ENCODE measurements at places on chromosomes 7 and 10.

DNA sequence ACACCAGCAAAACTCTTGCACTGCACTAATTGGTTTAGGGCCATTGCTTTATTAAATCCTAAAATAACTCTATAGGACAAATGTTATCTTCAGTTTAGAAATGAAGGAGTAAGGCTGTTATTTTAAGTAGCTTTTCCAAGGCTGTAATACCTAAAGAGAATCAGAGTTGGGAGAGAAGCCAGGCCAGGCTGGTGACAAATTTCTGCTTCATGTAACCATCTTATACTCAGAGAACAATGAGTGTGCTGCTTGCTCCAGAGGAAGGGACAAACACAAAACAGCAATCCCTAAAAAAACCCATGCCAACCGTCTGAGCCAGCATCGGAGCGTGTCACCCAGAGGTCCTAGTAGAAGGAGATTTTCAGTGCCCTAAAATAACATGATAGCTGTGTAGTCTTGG lies 49.7 kb upstream of the TARP start:
- DNase-seq, result peak; percentile 44

GRCh38 chr7:22488643-22489462 lies 11.1 kb downstream of the STEAP1B start:
- DNase-seq, result peak; percentile 68

DNA sequence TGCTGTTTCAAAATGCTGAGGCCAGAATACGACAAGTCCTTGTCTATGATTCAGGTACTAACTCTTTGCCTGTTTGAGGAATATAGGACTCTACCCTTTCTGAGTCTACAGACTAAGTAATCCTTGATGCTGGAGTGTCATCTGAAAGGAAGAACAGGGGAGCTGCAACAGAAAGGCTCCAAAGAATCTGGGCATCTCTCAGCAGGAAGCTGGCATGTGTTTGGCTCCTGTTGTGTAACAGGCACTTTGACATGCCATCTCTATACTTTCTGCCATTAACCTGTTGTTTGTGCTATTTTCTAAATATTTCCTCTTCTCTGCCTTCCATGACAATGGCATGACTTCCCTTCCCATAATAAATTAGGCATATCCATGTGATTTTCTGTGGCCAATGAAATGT lies 409.5 kb downstream of the ADRA2A start:
- no peak for DNase-seq

- no peak for DNase-seq
These were observed 23.2 kb upstream of the SLF2 start for GRCh38 chr10:100889546-100889945.

DNA sequence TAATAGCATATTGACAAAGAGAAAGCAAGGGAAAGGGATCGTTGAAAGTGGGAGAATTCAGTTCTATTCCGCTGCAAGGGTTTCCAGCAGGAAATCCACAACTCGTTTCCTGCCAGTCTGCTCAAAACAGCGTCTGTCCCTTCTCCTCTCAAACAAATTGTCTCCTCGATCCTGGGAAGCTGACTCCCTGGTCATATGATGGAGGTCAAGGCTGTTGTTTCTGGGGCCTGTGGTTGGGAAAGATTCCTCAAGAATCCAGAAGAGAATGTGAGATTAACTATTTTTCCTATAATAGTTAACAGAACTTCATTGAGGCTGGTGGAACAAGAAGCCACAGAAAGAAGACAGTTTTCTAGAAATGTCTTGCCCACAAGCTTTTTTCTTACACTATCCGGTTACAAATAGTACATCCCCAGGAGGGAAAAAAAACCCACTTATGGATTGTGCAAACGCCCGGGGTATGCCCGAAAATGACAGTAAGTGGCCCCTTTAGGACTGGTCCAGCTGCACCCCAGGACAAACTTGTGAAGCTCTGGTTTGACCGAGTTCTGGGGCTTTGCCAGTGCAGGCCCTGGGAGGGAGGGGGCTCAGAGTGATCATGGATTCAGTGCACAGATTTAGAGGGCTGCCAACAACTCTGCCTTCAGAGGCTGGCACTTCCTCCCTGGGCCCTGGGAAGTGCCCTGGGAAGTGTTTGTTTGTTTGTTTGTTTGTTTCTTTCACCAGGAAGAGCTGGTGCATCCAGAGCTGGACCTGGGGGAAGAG lies 49.4 kb upstream of the CTBP2 start:
- peak; percentile 20 for DNase-seq

- no peak for DNase-seq
These were observed 4.5 kb upstream of the DNMBP start for GRCh38 chr10:100014071-100014762.

DNA sequence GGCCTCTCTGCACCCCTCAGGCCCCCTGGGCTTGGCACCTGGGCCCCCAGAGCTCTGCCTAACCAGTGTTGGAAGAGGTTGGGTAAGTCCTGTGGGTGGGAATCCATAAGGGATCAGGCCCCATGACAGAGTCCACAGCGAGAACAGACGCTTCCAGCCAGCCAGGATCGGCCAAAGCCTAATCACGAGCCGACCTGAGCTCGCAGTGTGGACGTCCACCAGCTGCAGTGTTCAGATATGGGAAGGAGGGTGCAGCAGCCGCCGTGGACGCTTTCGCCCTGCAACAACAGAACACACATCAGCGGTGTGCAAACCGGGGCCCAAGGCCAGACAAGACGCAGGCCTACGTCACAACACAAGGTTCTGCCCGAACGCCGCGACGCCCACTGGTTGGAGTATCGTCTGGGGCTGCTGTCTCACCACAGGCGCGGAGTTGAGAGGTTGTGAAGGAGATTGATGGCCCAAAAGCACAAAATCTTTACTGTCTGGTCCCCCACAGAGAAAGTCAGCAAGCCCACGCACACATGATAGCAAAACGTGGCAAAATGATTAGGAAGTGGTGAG lies 102.1 kb downstream of the FOXL3 start:
- no peak for DNase-seq

DNA sequence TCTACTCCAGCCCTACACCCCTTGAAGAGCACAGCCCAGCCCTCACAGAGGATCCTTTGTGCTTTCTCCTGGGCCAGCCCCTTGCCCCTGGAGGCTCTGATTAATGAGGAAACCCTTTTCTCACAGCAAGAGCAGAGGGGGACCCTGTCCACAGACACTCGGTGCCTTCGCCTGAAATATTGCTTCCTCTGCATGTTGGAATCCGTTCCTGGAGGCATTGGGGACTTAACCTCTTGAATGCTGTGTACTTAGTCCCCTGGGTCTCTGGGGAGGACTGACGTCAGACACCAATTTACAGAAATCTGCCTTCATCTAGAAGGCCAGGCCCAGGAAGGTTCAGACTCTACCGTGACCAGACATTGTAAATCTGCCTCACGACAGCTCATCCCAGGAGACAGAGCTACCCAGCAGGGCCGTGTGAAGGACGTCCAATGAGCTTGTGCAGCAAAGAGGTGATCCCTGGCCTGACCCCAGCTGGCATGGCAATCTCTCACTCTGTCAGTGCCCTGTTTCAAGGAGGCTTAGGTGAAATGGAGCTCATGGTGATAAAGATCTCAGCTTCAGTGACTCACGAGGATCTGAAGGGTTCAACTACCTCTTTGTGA lies 8.1 kb upstream of the TMEM72 start:
- DNase-seq, result no peak

- peak; percentile 60 for DNase-seq
These were observed 133.4 kb upstream of the MKLN1 start for GRCh38 chr7:131194070-131194865.

- DNase-seq, result peak; percentile 89
These were observed 76.6 kb downstream of the DNAJC1 start for GRCh38 chr10:21926949-21927348.

GRCh38 chr7:24052572-24053260 lies 231.3 kb upstream of the NPY start:
- DNase-seq, result peak; percentile 31

DNA sequence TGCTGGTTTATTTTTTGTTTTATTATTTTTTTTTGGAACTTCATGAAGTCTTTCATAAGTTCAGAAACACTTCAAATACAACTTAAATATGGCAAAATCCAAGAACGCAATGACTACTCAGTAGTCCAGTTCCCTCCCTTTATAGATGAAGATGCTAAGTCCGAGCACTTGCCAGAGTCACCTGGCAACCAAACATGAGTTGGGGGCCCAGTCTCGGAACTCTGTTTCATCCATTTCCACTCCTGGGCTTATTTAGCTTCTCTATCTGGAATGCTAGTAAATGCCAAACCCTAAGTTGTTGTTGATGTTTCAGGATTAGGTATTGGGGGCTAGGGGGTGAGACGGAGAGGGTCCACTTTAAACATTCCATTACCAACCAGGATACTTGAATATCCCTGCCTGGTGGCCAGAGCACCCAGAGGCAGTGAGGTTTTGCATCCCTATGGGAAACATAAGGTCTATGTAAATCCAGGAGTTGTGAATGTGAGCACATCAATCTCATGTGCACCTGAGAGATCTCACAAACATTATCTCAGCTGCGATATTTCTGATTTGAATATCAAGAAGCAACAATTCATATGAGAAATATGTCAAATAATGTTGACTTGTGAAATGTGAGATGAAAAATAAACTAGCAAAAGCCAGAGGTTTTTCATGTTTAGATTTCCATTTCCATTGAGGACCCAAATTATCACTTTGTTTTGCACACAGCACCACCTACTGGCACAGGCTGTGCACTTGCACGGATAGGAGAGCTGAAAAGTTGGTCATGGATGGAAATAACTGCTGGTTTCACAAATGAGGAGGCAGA lies 129.3 kb downstream of the PKD1L1 start:
- peak; percentile 91 for DNase-seq

GRCh38 chr10:91887272-91888076 lies 21.8 kb downstream of the FGFBP3 start:
- no peak for DNase-seq

GRCh38 chr10:81348003-81348402 lies 527.0 kb upstream of the NRG3 start:
- DNase-seq, result no peak

- no peak for DNase-seq
These were observed 9.2 kb downstream of the GDF2 start for GRCh38 chr10:47331491-47331890.
